Jurkat, Clone E6-1 (cell line): ENCODE measurements at places on chromosomes 3 and 15.

- no peak for DNase-seq
These were observed 59.9 kb downstream of the IGF2BP2 start for GRCh38 chr3:185764980-185765370.

- DNase-seq, result no peak
These were observed 461.5 kb upstream of the NR2F2 start for GRCh38 chr15:95868970-95869369.

DNA sequence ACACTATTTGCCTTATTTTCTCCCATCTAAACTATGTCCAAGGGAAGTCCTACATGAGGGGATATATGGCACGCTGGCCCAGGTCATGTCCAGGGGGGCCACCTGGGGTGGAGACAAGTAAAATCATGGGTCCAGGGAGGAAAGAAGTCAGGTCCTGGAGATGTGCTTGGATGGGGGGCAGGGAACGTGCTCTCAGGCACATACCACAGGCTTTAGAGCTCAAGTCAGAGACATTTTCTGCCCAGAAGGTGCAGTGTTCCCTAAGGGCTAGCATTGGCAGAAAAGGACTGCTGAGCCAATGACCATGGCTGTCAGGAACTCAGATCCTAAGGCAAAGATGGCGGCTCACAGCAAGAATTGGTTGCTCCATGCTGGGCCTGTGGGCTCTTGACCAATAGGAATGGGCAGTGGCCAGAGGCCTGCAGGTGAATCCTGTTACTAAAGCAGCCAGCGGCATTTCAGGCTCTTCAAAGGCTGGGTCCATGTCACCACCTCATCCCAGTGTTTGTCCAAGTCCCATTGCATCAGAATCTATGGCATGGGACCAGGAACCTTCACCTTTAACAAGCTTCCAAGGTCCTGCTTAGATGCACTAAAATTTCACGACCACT is 175.0 kb downstream of the RPLP1 start:
- no peak for DNase-seq

GRCh38 chr3:126578702-126579101 is 20.0 kb upstream of the C3orf22 start:
- no peak for DNase-seq

GRCh38 chr3:85801955-85802354 is 843.2 kb downstream of the CADM2 start:
- DNase-seq, result no peak

- no peak for DNase-seq
These were observed 29.8 kb upstream of the CHL1 start for GRCh38 chr3:166799-167198.

GRCh38 chr3:149507491-149508324 is 33.2 kb downstream of the TM4SF4 start:
- DNase-seq, result no peak

DNA sequence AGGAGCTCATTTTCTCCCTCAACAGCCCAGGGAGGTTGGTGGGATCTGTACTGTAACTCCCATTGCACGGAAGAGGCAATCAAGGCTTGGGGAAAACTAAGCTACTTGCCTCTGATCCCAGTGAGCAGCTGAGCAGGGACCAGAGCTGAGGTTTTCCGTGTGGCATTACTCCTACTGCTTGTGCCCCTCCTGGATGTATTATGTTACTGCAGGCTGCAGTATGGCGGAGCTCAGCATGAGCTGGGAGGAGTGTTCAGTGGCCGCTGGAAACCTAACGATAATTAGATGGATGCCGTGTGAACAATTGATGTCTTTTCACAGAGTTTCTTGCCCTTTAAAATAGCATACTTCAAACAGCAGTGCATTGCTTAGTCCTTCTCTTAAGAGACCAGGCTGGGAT is 2.0 kb upstream of the TPRG1 start:
- DNase-seq, result no peak

- DNase-seq, result no peak
These were observed 117.7 kb downstream of the FOXB1 start for GRCh38 chr15:60121845-60122244.

DNA sequence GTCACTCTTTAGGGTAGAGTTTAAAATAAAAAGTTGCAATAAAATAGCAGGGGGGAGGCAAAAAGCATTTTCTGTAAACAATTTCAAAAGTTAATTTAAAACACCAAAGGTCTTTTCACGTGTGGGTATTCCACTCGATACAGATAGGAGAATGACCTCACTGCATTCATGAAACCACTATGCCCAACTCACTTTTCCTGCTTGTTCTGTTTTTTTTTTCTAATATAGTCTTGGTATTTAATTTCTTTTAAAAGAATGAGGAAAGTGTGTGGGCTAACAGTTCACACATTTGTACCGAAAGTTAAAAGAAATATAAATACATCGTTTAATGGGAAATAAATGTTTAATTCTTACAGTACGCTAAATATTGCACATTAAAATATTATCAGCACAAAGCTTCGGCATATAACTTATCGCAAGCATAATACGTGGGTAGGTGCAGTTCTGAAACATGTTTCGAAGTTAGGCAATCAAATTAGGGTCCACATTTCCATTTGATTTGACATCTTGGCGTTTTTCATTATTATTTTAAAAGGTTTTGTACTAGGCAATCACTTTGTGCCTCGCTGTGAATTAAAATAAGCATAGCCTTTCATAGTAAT is 41.4 kb downstream of the VGLL4 start:
- DNase-seq, result no peak

- no peak for DNase-seq
These were observed 78.1 kb upstream of the PRICKLE2 start for GRCh38 chr3:64303401-64303800.

GRCh38 chr3:147393943-147394883 is 12.1 kb downstream of the ZIC4 start:
- DNase-seq, result no peak

- peak; percentile 62 for DNase-seq
These were observed 52.9 kb downstream of the RYK start for GRCh38 chr3:134197681-134198261.

- DNase-seq, result no peak
These were observed 84.4 kb downstream of the CMSS1 start for GRCh38 chr3:99902091-99902490.

DNA sequence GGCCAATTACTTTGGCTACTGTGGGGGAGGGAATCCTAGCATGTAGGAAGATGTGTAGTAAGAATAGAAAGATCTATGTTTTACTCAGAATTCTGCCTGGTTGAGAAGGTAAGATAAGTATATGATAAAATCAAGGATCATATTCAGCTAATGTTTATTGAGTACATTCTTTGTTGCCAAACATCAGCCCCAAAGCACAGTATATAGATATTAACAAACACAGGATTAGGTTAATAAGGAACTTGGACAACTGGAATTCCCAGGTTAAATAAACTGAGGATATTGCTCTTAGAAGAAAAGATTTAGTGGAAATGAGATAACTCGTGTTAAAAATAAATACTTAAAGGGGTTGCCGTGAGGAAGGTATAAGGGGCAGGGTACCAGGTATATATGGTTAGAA is 129.6 kb downstream of the FILIP1L start:
- no peak for DNase-seq

DNA sequence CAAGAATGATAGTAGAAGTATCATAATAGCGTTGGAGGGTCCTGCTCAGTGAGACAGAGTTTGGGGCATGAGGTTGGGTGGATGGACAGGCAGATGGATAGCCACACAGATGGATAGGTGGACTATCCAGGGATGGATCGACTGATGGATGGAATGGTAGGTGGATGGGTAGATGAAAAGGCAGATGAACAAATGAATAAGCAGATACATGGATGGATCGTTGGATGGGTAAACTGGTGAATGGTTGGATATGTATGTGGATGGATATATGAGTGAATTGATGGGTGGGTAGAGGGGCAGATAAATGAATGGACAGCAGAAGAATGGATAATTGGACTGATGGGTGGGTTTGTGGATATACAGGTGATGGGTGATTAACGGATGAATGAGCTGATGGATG is 9.5 kb downstream of the CPNE9 start:
- no peak for DNase-seq
